ENCODE measurements at places on chromosomes 1 and 21. TPM values are rescaled to one million over a fixed set of nuclear protein-coding genes. Genes with fewer than 3 reads are reported as not detected.

The ZNF669 gene
- total RNA-seq: 2.5 TPM

The PAFAH2 gene
- total RNA-seq: 8.5 TPM

The PDC gene
- total RNA-seq: not detected

The FMO2 gene
- not detected for total RNA-seq

The SMPDL3B gene
- 1.1 TPM for total RNA-seq

The GBP5 gene
- total RNA-seq: 0.03 TPM

The ANGPTL3 gene
- not detected for total RNA-seq

The SH3BGRL3 gene
- 164 TPM for total RNA-seq

The CYP4Z1 gene
- total RNA-seq: not detected

The BARHL2 gene
- total RNA-seq: not detected

The S100PBP gene
- total RNA-seq: 15.8 TPM

The PRAMEF9 gene
- not detected for total RNA-seq

The OR2L8 gene
- not detected for total RNA-seq

The AGT gene
- total RNA-seq: 0.12 TPM

The RHD gene
- total RNA-seq: not detected

The OR2T33 gene
- total RNA-seq: not detected

The HSD11B1 gene
- total RNA-seq: not detected

The STUM gene
- not detected for total RNA-seq

The EPHA10 gene
- total RNA-seq: 0.91 TPM
